ENCODE measurements at places on chromosomes 7 and 10. TPM values are rescaled to one million over a fixed set of nuclear protein-coding genes. Genes with fewer than 3 reads are reported as not detected.

IFIT1B gene
- total RNA-seq, result not detected

MYPN gene
- total RNA-seq, result 2.0 TPM

TMEM196 gene
- total RNA-seq, result not detected

TRIP6 gene
- 53.9 TPM for total RNA-seq

All from A549 treated with GW870086 at 1 μM for 4 hours (cell line).